Adrenal gland (tissue), 19 donors: ENCODE measurements at places on chromosomes 11 and 22. TPM values are rescaled to one million over a fixed set of nuclear protein-coding genes. Genes with fewer than 3 reads are reported as not detected.

- H3K36me3 ChIP-seq, result no peaks in the 10 kb centered on the region
- DNase-seq, result no peak
- H3K4me1 ChIP-seq, result no peaks in the 10 kb centered on the region
- H3K27ac ChIP-seq, result no peak overlapping the region
- no peaks in the 10 kb centered on the region for H3K27me3 ChIP-seq
- H3K4me3 ChIP-seq, result no peak overlapping the region
Measured at GRCh38 chr22:47188261-47189055, 426.0 kb downstream of the TBC1D22A start.

- no peak within 1 kb of the TSS for H3K27ac ChIP-seq
- no peaks in the 10 kb centered on the region for H3K27me3 ChIP-seq
- no peak within 1 kb of the TSS for H3K4me3 ChIP-seq
- H3K4me1 ChIP-seq, result peaks cover 17% of the 10 kb centered on the region
- DNase-seq, result peak; percentile 37
- no peaks in the 10 kb centered on the region for H3K36me3 ChIP-seq
Measured at GRCh38 chr11:107858217-107859070, at the start of gene SLC35F2. TSS of gene SLC35F2 (minus strand) at chr11:107858787. CDS start at chr11:107858767, 20 bp downstream.

GRCh38 chr11:57322256-57323166 is 2.2 kb downstream of the TNKS1BP1 start:
- H3K36me3 ChIP-seq, result no peaks in the 10 kb centered on the region
- DNase-seq, result peak; percentile 97
- H3K4me3 ChIP-seq, result peak overlapping the region; percentile 92
- peak overlapping the region; percentile 98 for H3K27ac ChIP-seq

GRCh38 chr11:1305063-1305495 is 4.4 kb downstream of the TOLLIP start:
- no peak overlapping the region for H3K4me3 ChIP-seq
- peak; percentile 48 for DNase-seq
- peaks cover 21% of the 10 kb centered on the region for H3K4me1 ChIP-seq
- H3K27me3 ChIP-seq, result no peaks in the 10 kb centered on the region
- H3K36me3 ChIP-seq, result no peaks in the 10 kb centered on the region

- H3K4me3 ChIP-seq, result no peak overlapping the region
- H3K4me1 ChIP-seq, result no peaks in the 10 kb centered on the region
- no peaks in the 10 kb centered on the region for H3K27me3 ChIP-seq
- DNase-seq, result no peak
- no peak overlapping the region for H3K27ac ChIP-seq
Measured at GRCh38 chr11:11173316-11174025, 179.6 kb downstream of the CSNK2A3 start.

DNA sequence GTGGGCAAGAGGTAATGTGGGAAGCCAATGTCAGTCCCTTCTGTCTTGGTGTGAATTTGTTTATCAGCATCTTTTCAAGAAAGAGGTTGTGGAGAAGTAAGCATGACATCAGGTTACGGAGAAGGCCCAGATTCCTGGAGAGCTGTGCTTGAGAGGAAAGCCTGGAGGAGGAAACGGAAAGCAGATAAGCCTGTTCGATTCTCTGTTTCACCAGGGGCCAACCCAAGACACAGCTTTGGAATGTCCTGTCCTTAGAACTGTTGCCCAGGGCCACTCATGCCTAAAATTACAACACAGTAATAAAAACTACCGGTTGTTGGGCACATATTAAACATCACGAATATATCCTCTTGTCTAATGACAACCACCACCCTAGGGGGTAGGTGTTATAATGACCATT is 148.5 kb downstream of the NAV2 start:
- no peak for DNase-seq
- H3K27ac ChIP-seq, result no peak overlapping the region
- H3K36me3 ChIP-seq, result no peaks in the 10 kb centered on the region
- H3K4me3 ChIP-seq, result no peak overlapping the region
- H3K27me3 ChIP-seq, result no peaks in the 10 kb centered on the region
- H3K4me1 ChIP-seq, result no peaks in the 10 kb centered on the region

DNA sequence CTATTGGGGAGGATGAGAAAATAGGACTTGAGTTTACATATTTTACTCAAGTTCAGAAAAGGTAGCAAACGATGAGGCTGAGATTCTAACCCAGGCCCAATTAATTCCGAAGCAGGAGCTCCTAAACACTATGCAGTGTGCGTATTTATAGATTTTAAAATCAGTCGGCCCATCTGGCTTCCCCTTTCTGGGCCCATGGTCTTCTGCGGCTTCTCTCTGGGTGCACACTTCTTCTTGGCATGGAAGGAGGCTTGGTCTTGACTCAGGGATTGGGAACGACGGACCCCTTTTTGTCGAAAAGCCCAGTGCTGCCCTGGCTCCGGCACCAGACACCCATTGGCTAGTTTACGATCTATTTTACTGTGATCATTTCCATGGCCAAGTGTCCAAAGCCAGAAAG is 1433.8 kb downstream of the BRD1 start:
- no peak overlapping the region for H3K4me3 ChIP-seq
- H3K27ac ChIP-seq, result no peak overlapping the region
- H3K4me1 ChIP-seq, result no peaks in the 10 kb centered on the region
- no peaks in the 10 kb centered on the region for H3K36me3 ChIP-seq

DNA sequence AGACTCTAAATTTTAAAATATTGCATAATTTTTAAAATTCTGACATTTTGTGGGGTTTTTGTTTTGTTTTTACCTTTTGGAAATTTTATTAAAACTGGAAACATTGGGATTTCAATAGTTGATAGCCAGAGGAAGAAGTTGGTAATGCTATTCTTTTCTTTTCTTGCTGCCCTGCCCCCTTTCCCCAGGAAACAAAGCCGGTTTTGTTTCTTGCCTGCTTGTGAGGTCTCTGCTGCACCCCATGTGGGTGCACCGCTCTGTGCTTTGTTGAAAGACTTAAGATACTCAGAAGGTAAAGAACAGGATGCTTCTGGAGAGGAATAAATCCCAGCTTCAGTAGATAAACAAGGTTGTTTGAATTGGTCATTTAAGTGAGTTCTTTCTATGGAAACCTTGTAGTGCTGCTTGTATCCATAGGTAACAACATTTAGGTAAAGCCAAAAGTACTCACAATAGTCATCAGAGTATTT is 87.5 kb downstream of the YAP1 start:
- H3K4me1 ChIP-seq, result no peaks in the 10 kb centered on the region
- no peak overlapping the region for H3K4me3 ChIP-seq
- H3K27me3 ChIP-seq, result no peaks in the 10 kb centered on the region
- H3K36me3 ChIP-seq, result no peaks in the 10 kb centered on the region
- DNase-seq, result no peak

DNA sequence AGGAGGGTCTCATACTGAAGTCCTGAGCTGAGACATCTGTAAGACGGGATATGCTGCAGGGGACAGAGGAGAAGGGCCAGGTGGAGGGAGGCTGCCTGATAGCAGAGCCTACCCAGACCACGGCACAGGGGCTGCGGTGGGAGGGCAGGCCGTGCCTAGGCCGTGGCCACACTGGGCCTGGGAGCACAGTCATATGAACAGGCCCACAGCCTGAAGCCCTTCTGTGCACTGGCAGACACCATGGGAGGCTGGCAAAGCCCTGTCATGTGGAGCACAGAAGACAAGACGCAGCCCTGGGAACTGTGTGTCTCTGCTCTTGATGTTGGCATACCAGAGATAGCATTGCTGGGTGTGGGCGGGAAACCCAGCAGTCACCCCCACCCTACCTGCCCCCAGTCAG is 3.3 kb downstream of the SPATA19 start:
- no peak overlapping the region for H3K4me3 ChIP-seq
- H3K27ac ChIP-seq, result no peak overlapping the region
- no peak for DNase-seq
- no peaks in the 10 kb centered on the region for H3K4me1 ChIP-seq

GRCh38 chr11:132638423-132638822 is 893.9 kb downstream of the OPCML start:
- H3K36me3 ChIP-seq, result no peaks in the 10 kb centered on the region
- no peaks in the 10 kb centered on the region for H3K27me3 ChIP-seq
- no peak for DNase-seq
- H3K27ac ChIP-seq, result no peak overlapping the region
- H3K4me3 ChIP-seq, result no peak overlapping the region
- no peaks in the 10 kb centered on the region for H3K4me1 ChIP-seq

DNA sequence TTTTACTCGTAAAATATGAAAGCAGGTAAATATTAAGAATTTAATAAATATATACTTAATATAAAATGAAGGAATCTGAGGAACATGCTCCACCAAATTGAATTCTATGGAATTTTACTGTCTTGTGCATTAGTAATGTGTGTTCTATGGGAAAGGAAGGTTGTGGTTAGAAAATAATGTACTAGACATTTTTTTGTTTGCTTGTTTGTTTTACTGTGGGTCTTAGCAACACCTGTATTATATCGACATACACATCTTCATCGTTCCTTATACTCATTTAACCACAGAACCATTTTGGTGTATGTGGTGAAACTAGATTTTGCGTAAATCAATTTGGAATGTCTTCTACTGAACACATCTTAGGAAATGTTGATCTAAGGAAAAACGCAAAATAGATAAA is 114.1 kb upstream of the MTMR2 start:
- no peaks in the 10 kb centered on the region for H3K36me3 ChIP-seq
- H3K27ac ChIP-seq, result no peak overlapping the region
- no peak overlapping the region for H3K4me3 ChIP-seq
- no peak for DNase-seq
- no peaks in the 10 kb centered on the region for H3K27me3 ChIP-seq

DNA sequence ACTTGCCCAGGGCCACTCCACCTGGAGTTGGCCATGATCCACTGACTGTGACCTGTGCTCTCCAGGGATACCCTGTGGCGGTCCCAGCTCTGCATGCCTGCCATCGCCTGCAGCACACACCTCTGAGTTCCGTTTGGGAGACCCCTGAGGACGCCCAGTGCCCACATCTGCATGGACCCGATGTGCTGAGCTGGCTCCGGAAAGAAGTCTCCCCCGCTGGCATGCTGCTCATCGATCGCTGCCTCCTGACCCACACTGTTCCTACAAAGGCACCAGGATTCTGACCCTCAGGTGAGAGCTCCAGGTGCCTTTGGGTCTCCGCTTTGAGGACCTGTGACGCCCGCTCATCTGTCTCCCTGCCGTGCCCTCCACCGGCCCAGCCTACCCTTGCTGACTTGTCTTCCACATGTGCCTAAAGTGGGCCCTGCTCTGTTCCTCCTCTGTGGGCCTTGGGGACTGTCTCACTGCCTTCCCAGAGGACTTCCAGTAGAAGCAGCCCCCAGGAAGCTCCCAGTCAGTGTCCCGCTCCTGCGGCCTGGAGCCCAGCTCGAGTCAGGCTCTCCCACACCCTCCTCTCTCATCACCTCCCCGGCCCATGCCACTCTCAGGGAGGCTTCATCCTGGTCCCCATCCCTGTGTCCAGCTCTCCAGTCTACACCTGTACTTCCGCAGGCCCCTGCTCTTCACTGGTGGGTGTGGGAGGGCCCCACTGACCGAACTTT is 5.9 kb upstream of the SLC25A1 start:
- H3K4me3 ChIP-seq, result no peak overlapping the region
- peaks cover 9% of the 10 kb centered on the region for H3K36me3 ChIP-seq
- H3K4me1 ChIP-seq, result no peaks in the 10 kb centered on the region
- no peaks in the 10 kb centered on the region for H3K27me3 ChIP-seq
- no peak overlapping the region for H3K27ac ChIP-seq

DNA sequence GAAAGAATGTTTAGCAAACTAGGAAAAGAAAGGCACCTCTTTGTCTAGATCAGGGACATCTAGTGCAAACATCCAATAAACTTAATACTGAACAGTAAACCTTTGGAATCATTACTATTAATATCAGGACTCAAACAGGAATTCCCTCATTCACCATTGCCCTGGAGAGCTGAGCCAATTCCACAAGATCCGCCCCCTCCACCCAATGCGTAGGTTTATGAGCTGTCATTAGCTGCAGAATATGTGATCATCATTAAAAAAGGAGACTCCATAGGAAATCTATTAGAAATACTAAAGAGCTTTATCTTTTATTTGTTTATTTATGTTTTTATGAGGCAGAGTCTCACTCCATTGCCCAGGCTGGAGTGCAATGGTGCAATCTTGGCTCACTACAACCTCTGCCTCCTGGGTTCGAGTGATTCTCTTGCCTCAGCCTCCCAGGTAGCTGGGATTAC is 5.5 kb downstream of the IL17REL start:
- no peaks in the 10 kb centered on the region for H3K4me1 ChIP-seq
- peaks cover 19% of the 10 kb centered on the region for H3K27me3 ChIP-seq
- no peak overlapping the region for H3K4me3 ChIP-seq
- DNase-seq, result no peak
- H3K36me3 ChIP-seq, result no peaks in the 10 kb centered on the region

GRCh38 chr11:19472679-19473078 is 231.9 kb upstream of the E2F8 start:
- no peak overlapping the region for H3K27ac ChIP-seq
- H3K4me1 ChIP-seq, result no peaks in the 10 kb centered on the region
- H3K4me3 ChIP-seq, result no peak overlapping the region
- no peak for DNase-seq
- no peaks in the 10 kb centered on the region for H3K27me3 ChIP-seq

DNA sequence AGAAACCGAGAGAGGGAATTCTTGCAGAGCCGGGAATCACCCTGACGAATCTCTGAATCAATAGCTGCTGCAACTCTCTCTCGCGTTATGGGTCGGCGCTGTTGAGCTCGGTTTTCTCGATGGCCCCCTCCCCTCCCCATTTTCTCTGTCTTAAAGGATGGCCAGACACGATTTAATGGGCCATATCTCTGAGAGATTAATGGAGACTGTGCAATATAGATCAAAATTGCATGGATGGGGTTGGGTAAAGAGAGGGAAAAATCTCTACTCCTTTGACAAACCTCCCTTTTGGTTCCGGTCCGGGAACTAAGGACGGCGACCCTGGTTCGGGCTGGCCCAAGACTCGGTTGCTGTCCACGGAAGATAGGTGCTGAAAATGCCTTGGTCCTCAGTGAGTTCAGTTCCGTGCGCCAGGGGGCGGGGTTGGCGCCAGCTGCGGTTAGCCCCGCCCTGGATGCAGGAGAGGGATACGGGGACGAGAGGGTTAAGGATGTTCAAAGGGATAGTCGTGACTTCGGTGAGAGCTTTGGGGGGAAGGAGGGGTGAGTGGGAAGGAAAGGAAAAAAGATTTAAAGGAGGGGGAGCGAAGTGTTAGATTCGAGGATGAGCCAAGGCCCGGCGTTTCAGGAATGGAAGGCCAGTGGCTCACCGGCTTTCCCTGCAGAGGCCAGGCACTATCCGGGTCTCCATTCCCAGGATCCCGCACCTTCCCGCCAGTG is 103.6 kb upstream of the HSD17B12 start:
- peaks cover 40% of the 10 kb centered on the region for H3K4me1 ChIP-seq
- H3K27ac ChIP-seq, result no peak overlapping the region
- H3K4me3 ChIP-seq, result peak overlapping the region; percentile 13
- no peaks in the 10 kb centered on the region for H3K36me3 ChIP-seq
- peaks cover 87% of the 10 kb centered on the region for H3K27me3 ChIP-seq

The CCDC134 gene
- 52.0 TPM for total RNA-seq

The OR4C13 gene
- not detected for total RNA-seq

The MS4A7 gene
- total RNA-seq, result 7.8 TPM

The MMP8 gene
- total RNA-seq, result not detected

The SMTNL1 gene
- total RNA-seq, result 0.30 TPM

The INTS4 gene
- 32.9 TPM for total RNA-seq

The AIFM3 gene
- 5.0 TPM for total RNA-seq

The ELMOD1 gene
- 1.2 TPM for total RNA-seq

The RIMBP3C gene
- total RNA-seq, result 0.28 TPM

The ZBTB16 gene
- 7.9 TPM for total RNA-seq
